Epithelial cell of esophagus (primary cell): ENCODE measurements at places on chromosomes 3 and 15.

DNA sequence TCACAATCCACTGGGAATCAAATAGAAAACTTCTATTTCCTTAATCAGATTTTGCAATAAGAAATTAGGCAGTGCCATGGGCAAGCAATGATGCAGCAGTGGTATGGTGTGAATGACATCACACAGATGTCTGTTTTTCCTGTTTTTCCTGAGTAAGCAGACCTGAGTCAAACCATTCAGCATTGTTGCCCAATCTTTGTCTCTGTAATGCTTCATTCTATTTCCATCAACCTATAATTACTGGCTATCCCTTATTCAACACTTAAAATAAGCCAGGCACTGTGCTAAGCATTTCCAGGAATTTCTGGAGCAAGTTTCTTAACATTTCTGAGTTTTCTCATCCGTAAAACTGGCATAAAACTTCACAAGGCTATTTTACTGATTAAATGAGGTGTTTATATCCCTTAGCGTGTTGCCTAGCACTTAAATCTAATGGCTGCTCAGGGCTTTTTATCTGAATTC lies 11.3 kb upstream of the OXSR1 start:
- peak; percentile 98 for DNase-seq

DNA sequence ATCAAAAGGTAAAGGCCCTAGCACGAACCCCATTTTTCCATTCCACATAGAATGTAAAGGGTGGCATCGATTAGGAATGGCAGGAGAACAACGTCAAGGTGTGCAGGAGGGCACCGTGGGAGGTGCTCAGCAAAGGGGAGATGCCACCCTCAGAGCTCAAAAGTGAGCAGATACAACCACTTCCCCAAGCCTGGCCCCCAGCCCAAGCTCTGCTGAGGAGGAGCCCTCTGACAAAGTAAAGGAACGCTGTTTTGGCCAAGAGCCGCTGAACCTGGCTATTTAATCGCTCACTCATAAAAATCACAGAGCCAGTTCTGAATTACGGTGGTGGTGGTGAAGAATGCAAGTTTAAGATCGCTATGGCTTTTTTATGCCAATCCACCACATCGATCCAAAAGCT lies 12.4 kb downstream of the GNB5 start:
- no peak for DNase-seq

- peak; percentile 93 for DNase-seq
These were observed 68.1 kb upstream of the SH3GL3 start for GRCh38 chr15:83378921-83379578.

DNA sequence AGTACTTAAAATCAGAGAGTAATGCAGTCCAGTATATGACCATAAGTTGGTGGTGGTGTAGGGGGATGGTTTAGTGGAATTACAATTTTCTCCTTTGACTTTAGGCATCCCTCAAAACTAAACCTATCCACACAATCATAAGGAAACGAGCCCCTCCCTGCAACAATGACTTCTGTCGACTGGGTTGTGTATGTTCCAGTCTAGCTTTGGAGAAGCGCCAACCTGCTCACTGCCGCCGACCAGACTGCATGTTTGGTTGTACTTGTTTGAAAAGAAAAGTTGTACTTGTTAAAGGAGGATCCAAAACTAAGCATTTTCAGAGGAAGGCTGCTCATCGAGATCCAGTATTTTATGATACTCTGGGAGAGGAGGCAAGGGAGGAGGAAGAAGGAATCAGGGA lies 52.8 kb downstream of the MGA start:
- DNase-seq, result no peak

DNA sequence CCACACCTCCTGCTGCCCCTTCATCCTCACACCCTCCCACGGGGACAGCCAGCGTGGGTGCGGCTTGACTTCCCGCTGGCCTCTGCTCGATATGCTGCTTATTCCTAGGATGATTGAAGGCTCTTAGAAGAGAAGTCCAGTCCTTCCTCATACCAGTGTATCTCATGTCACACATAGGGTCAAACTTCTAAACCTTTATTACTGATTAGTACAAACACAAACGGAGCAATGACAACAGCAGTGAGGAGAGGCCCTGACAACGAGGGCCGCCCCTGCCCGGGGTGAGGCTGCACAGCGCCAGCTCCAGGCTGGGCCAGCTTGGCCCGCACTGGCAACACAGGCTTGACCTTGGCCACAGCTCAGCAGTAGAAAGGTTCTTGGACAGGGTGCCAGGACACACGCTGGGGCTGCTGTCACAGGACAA lies 3.7 kb downstream of the CIB1 start:
- DNase-seq, result no peak

DNA sequence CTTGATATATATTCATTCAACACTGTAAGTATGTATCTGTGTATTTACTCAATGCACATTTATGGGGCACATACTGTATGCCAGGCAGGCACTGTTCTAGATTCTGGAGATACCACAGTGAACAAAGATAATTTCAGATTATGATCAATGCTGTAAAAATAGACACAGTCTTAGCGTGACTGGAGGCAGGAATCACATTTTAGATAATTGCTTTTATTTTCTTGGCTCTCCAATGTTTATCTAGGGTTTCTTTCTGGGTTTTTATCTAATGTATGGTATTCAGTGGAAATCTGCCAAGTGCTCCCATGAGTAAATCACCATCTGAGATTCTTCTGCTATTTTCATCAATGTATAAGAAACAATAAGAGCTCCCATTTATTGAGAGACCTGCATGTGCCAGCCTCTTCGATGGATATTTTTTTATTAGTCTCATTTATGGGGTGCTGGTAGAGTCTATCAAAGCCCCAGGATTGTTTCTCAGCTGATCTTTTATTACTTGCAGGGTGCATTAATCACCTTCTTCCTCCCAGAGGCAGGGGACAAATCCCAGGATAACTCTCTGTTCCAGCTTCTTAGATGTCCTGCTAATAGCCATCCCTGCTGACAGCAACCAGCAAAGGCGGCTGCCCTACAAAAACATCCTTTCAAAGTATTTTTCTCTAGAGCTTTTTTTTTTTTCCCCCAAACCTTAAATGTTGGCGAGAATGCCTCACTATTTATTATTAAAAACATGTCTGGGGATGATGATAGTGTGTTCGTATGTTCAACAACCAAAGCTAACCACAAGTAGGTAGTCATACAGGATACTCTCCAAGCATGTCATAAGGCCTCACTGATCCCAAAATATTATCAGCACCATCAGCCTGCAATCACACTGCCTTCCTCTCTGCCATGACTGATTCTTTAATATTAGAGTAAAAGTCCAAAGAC lies 331.0 kb upstream of the RASGRP1 start:
- no peak for DNase-seq

DNA sequence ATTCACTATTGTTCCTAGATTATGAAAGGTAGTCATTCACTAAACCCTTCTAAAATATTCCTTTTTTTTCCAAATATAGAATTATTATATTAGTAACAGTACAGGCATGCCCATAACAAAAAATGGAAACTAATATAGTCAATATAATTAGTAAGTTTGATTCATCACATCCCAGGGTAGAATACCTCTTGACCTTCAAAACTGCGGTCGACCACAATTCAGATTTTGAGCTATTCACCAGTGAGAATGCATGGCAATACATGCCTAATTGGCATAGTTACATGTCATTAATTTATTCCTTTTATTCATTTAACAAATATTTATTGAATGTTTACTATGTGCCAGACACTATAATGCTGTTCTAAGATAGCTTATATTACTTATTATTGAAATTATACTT lies 98.0 kb downstream of the CHL1 start:
- peak; percentile 49 for DNase-seq
